ENCODE measurements at places on chromosomes 12 and 14.

DNA sequence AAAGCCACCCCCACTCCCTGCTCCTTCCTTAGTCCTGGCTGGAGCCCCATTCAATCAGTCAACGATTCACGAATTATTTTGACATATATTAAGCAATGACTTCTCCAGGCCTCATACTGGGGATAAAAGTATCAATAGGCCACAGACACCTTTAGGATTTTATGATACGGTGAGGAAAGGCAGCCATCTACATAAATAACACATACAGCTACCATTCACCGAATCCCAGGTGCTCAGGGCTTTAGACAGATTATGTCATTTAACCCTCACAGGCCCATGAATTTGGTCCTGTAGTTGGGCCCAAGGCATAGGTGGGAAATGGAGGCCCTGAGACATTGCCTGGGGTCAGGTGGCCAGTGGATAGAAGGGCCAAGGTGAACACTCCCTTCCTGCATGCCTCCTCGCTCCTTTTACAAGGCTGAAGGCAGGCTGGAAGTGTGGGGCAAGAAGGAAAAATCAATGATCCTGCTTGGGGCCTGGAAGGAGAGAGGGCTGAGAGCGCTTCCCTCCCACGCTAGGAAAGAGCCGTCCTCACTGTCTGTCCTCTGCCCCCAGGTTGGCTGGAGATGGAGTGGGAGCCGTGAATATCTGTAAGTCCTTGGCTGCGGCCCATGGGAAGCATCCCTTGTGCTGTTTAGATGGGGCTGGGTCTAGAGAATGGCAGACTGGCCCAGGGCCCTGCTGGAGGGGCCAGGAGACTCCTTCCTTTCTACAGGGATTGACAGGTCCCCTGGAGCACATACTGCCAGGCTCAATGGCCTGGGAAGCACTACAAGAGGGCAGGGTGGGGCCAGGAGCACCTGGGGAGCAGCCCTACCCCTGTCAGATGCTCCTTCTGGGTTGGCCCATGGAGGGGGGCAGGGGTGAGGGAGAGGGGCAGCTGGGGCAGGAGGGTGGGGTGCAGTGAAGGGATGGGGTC lies 14.8 kb downstream of the KRT7 start:
- DNase-seq = no peak

GRCh38 chr12:81809829-81810595 lies 50.9 kb upstream of the PPFIA2 start:
- DNase-seq = no peak

- DNase-seq = no peak
These were observed 431 bp downstream of the HIP1R start for GRCh38 chr12:122835750-122836026.

GRCh38 chr14:28876572-28876945 lies 110.0 kb downstream of the FOXG1 start:
- no peak for DNase-seq

DNA sequence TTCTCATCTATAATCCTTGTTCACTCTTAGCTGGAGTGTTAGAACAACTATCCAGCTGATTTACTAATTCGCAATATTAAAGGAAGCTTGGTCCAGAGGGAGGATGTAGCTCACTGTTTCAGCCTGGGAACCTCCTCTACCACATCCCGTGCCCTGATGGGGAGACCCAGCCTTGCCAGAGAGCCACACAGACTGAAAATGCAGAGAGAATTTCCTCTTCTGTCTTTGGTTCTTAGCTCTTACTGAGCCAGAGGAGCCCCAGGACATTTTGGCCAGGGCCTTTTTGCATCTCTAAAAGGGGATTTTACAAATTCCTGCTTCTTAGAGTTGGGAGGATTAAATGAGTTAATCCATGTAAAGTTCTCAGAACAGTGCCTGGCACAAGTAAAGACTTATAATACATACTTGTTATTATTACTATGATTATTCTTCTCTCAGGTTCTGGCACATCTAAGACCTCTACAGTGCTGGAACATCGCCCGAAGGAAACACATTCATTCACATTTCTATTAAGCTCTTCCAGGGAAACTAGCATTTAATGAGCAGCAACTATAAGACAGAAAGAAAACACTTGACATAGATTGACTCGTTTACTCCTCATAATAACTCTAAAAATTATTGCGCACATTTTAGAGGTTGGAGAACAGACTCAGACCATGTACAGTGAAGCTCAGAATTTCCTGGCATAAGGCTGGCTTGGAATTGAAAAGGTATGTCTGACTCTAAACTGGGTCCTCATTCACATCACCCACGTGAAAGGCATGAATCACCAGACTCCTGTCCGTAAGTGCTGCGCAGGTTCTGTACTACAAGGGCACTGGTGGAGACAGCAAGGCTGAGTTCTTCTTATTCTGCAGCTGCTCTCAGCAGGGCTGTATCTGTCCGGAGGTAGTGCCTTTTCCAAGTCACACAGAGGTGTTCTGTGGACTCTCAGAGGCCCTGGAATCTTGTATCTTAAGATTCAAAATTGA lies 27.8 kb upstream of the AEBP2 start:
- DNase-seq = no peak

GRCh38 chr14:68214431-68214830 lies 394.9 kb downstream of the RAD51B start:
- DNase-seq = no peak

DNA sequence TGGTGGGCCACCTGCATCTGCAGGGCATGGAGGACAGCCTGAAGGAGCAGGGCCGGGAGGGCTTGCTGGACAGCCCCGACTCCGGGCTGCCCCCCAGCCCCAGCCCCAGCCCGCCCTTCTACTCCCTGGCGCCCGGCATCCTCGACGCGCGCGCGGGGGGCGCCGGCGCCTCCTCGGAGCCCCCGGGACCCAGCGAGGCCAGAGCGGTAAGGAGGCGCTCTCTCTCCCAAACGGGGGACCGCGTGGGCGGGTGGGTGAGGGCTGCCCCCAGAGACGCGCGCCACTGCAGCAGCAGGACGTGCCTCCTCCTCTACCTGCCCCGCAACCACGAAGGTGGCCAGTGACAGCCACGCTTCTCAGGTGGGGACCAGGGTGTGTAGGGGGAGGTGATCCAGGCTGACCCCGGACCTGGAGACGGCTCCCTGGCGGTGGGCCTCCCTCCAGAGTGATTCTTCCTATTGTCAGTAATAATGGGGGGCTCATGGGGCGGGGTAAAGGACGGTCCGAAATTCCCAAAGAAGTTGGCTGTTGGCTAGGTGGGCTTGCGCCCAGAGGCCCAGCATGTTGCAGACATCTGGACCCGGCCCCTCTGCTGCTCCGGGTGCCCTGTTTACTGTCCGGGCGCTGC lies 652 bp downstream of the RFLNA start:
- no peak for DNase-seq

GRCh38 chr14:104563742-104564615 lies 15.6 kb upstream of the C14orf180 start:
- peak; percentile 73 for DNase-seq

- no peak for DNase-seq
These were observed 457 bp upstream of the GPD1 start for GRCh38 chr12:50103351-50103750.

- DNase-seq = no peak
These were observed 282.9 kb downstream of the CCER1 start for GRCh38 chr12:90672081-90672480.
